Upper lobe of left lung (tissue), 6 donors: ENCODE measurements at places on chromosomes 16 and 17. TPM values are rescaled to one million over a fixed set of nuclear protein-coding genes. Genes with fewer than 3 reads are reported as not detected.

PLXDC1 gene
- 13.3 TPM for total RNA-seq

DNA sequence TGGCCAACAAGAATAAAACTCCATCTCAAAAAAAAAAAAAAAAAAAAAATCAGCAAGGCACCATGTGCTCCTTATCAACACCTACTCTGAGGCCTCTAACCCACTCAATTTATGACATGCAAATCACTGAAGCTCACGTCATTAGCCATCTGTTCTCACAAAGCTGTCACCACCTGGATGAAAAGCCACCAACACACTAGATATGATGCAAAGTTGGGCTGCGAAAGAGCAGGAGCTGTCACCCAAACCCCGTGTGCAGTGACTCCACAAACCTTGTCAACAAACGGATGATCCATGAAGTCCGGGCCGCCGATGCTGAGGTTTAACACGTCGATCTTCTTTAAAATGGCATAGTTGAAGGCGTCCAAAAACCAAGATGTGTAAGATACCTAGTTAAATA, 25.3 kb downstream of the MBTPS1 start:
- no peak overlapping the region for H3K4me3 ChIP-seq
- H3K27ac ChIP-seq: no peak overlapping the region
- H3K27me3 ChIP-seq: no peaks in the 10 kb centered on the region
- H3K36me3 ChIP-seq: peaks cover 62% of the 10 kb centered on the region
- peaks cover 3% of the 10 kb centered on the region for H3K4me1 ChIP-seq

- peak overlapping the region; percentile 70 for H3K4me3 ChIP-seq
- H3K4me1 ChIP-seq: peaks cover 27% of the 10 kb centered on the region
- DNase-seq: peak; percentile 90
- peaks cover 6% of the 10 kb centered on the region for H3K27me3 ChIP-seq
- H3K36me3 ChIP-seq: no peaks in the 10 kb centered on the region
Observed at GRCh38 chr17:6651919-6652452, 424 bp downstream of the C17orf100 start.

DNA sequence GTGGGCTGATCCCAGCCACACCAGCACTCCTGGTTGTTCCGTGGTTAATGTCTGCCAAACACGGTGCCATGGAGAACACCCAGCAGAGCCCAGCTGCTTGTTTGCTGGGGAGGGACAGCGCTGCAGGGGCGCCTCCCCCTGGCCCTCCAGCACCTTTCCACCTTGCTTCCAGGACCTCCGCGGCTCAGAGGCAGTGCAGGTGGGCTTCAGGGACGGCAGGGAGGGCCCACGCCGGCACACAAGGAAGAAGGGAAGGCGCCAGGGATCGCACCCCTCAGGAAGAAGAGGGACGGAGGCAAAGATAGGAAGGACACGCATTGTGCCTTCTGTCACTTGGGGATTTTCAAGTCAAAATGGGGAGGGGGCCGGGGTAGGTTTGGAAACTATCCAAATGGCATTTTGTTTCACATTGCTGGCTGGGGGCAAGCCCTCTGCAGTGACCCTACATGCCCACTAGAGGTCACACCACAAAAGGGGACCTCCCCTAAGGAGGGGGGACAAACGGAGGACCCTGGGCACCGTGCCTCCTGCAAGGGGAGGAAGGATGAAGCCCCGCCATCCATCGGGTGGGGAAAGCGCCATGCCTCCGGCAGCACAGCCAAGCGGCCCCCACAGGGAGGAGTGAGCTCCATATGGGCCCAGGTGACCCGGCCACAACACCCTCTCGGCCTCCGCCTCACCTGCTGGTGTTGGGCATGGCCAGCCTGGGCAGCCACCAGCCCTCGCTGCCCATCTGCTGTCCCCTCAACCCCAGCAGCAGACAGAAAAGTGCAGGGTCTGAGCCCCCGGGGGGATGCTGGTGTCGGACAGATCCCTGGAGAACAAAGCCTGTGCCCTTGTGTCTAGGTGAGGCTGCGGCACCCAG, 7.5 kb upstream of the C16orf95 start:
- peaks cover 15% of the 10 kb centered on the region for H3K36me3 ChIP-seq
- H3K27me3 ChIP-seq: no peaks in the 10 kb centered on the region
- H3K4me3 ChIP-seq: no peak overlapping the region

DNA sequence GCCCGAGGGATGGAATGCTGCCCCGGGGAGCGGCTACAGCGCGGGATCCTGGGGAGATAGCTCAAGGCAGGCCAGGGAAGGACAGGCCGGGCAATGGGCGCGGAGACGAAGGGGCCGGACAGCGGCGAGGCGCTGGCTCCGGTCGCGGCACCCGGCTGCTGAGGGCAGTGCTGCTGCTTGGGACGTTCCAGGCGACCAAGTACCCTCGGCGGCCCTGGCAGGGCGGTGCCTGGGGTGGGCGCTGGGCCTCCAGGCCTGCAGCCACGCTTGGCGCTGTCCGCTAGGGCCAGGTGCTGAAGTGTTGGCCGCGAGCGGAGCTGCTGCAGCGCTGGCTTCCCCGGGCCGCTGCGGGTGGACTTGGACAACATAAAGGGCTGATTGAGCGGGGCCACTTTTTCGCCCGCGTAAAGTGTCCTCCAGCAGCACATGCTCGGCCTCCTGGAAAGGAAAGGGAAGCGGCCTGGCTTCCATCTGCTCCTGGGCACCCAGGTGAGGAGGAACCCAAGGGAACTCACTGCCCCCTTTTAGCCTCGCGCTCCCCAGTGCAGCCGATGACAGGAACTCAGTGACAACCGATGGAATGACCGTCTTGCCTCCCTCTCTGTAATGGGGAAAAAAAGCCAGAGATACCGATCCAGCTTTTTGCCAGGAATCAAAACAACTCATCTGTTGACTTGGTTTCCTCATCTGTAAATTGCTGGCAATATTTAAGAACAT, 23.7 kb downstream of the CLEC3A start:
- H3K4me1 ChIP-seq: no peaks in the 10 kb centered on the region
- no peak overlapping the region for H3K27ac ChIP-seq
- DNase-seq: peak; percentile 63
- no peaks in the 10 kb centered on the region for H3K27me3 ChIP-seq

DNA sequence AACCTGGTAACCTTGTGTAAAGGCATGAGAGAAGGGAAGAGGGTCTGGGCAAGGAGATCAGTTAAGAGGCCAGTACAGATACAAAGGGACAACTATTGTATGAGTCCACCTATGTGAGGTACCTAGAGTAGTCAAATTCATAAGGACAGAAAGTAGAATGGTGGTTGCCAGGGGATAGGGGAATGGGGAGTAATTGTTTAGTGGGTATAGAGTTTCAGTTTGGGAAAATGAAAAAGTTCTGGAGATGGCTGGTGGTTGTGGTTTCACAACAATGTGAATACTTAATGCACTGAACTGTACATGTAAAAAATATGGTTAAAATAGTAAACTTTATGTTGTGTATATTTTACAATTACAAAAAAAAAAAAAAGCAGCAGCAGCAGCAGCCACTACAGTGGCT, 49.4 kb downstream of the SNTB2 start:
- DNase-seq: no peak
- H3K4me1 ChIP-seq: peaks cover 26% of the 10 kb centered on the region
- H3K36me3 ChIP-seq: no peaks in the 10 kb centered on the region
- H3K27ac ChIP-seq: no peak overlapping the region
- H3K27me3 ChIP-seq: no peaks in the 10 kb centered on the region
- no peak overlapping the region for H3K4me3 ChIP-seq

GRCh38 chr17:7352503-7352889, 534 bp downstream of the KCTD11 start:
- H3K36me3 ChIP-seq: no peaks in the 10 kb centered on the region
- peak overlapping the region; percentile 65 for H3K4me3 ChIP-seq
- DNase-seq: no peak
- H3K27me3 ChIP-seq: no peaks in the 10 kb centered on the region
- H3K4me1 ChIP-seq: peaks cover 48% of the 10 kb centered on the region
- peak overlapping the region; percentile 99 for H3K27ac ChIP-seq

KRTAP1-1 gene
- not detected for total RNA-seq

GID4 gene
- 9.4 TPM for total RNA-seq

CRHR1 gene
- not detected for total RNA-seq

DNA sequence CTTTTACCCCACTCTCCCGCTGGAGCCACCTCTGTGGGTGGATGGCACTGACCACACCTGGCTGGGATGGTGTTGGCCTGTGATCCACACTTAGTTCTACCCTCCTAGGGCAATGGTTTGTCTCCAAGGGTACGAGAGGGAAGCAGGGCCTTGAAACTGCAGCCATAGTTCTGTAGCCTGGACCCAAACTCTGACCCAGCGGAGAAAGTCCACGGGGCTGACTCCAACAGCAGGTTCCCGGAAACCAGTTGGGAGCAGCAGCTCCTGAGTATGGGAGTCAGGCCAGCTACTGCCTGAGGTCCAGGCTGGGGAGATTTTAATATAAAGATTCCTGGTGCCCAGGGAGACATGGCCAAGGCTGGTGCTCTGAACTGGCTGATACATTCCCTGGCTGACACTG, 23.6 kb upstream of the MTSS2 start:
- no peaks in the 10 kb centered on the region for H3K36me3 ChIP-seq
- peaks cover 48% of the 10 kb centered on the region for H3K4me1 ChIP-seq
- H3K27me3 ChIP-seq: no peaks in the 10 kb centered on the region
- DNase-seq: no peak
- H3K27ac ChIP-seq: peak overlapping the region; percentile 86

- H3K36me3 ChIP-seq: no peaks in the 10 kb centered on the region
- H3K4me1 ChIP-seq: peaks cover 51% of the 10 kb centered on the region
- DNase-seq: peak; percentile 46
- peak overlapping the region; percentile 4 for H3K27ac ChIP-seq
Observed at GRCh38 chr17:50272711-50273653, 1.3 kb upstream of the TMEM92 start.

- H3K27ac ChIP-seq: no peak overlapping the region
- no peak overlapping the region for H3K4me3 ChIP-seq
- DNase-seq: no peak
- no peaks in the 10 kb centered on the region for H3K27me3 ChIP-seq
- peaks cover 6% of the 10 kb centered on the region for H3K36me3 ChIP-seq
- peaks cover 46% of the 10 kb centered on the region for H3K4me1 ChIP-seq
Observed at GRCh38 chr17:78973196-78973595, 6.5 kb downstream of the LGALS3BP start.

CNTROB gene
- total RNA-seq: 88.5 TPM

DNA sequence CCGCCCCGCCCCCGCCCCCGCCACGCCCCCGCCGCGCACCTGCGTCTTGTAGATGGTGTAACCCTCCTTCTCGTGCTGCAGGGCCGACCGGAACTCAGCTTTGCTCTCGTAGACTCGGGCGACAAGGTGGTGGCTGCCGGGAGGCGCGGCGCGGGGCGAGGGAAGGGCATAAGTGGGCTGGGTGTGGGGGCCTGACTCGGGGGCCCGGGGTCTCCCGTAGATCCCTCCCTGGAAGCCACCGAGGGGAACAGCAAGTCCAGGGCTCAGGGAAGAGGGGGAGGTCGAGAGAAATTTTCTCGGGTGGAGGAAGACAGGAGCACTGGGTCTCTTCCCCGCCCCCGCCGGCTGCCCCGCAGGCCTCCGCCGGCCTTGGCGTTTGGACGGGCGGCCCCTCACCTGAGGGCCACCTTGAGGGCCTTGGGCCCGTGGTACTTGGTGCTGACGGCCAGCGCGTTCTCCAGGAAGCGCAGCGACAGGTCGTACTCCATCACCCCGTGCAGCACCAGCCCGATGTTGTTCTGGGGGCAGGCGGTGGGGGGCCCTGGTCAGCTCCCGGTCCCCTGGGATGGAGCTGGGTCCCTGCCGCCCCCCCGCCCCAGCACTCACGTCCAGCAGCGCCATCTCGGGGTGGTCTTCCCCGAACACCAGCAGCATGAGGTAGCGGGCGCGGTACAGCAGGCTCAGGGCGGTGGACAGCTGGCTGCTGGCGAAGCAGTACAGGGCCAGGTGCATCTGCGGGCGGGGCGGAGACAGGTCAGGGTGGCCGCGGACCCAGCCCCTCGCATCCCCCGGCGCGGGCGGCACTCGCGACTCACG, 19.4 kb downstream of the CLUH start:
- H3K4me1 ChIP-seq: peaks cover 31% of the 10 kb centered on the region
- no peak overlapping the region for H3K27ac ChIP-seq
- DNase-seq: peak; percentile 82
- no peaks in the 10 kb centered on the region for H3K27me3 ChIP-seq
- H3K36me3 ChIP-seq: peaks cover 69% of the 10 kb centered on the region

DNA sequence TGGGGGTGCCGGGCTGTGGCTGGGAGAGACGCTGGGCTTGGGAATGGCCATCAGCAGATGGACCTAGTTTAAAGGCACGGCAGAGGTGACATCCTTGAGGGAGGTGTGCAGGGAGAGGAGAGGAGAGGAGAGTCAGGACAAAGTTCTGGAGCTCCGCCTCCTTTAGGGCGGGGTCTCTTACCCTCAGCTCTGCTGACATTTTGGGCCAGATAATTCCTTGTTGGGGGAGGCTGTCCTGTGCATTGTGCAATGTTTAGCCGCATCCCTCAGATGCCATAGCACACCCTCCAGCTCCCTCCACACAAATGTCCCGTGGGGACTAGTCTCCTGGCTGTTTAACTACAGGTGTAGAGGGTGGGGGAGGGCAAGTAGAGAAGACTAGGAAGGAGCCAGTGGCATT, 48.3 kb downstream of the ARHGAP23 start:
- H3K27ac ChIP-seq: no peak overlapping the region
- no peak for DNase-seq
- no peaks in the 10 kb centered on the region for H3K27me3 ChIP-seq

ANKFN1 gene
- 14.4 TPM for total RNA-seq
